A549 treated with AZD2906 at 1 μM for 4 hours (cell line): ENCODE measurements at places on chromosomes 3 and 15. TPM values are rescaled to one million over a fixed set of nuclear protein-coding genes. Genes with fewer than 3 reads are reported as not detected.

The GOLGA8Q gene
- 0.10 to 0.16 TPM (median 0.11 TPM) in 3 of 5 replicates, not detected in the others for total RNA-seq

The SCN5A gene
- total RNA-seq, result 0.80 to 1.4 TPM (median 1.0 TPM) in 5 replicates

The ZNF620 gene
- 1.4 to 2.1 TPM (median 1.8 TPM) in 5 replicates for total RNA-seq

The CLDN16 gene
- 0.03 to 0.16 TPM (median 0.09 TPM) in 5 replicates for total RNA-seq

The PTH1R gene
- 0.72 to 2.3 TPM (median 1.4 TPM) in 5 replicates for total RNA-seq

The MAGI1 gene
- 3.3 to 4.4 TPM (median 3.5 TPM) in 5 replicates for total RNA-seq

The KIF9 gene
- total RNA-seq, result 15.5 to 21.6 TPM (median 19.5 TPM) in 5 replicates

The NR2E3 gene
- total RNA-seq, result 0.16 to 0.34 TPM (median 0.21 TPM) in 5 replicates

The PLSCR4 gene
- 6.2 to 9.8 TPM (median 8.2 TPM) in 5 replicates for total RNA-seq

The TTLL13 gene
- total RNA-seq, result 0.03 to 0.57 TPM (median 0.12 TPM) in 5 replicates

The ST3GAL6 gene
- total RNA-seq, result 0.68 to 1.00 TPM (median 0.86 TPM) in 5 replicates

The ANKUB1 gene
- total RNA-seq, result not detected in 5 replicates

The SLC12A1 gene
- not detected in 5 replicates for total RNA-seq

The MLF1 gene
- total RNA-seq, result 20.9 to 26.0 TPM (median 22.9 TPM) in 5 replicates

The KNG1 gene
- total RNA-seq, result 0.03 TPM in 3 of 5 replicates, not detected in the others

The CP gene
- 3.4 to 7.4 TPM (median 6.1 TPM) in 5 replicates for total RNA-seq

The GALNT15 gene
- total RNA-seq, result 0.05 to 0.15 TPM (median 0.09 TPM) in 5 replicates

The LDHAL6B gene
- not detected in 5 replicates for total RNA-seq

The COX5A gene
- 449 to 627 TPM (median 566 TPM) in 5 replicates for total RNA-seq

The OXTR gene
- 8.5 to 10.1 TPM (median 9.5 TPM) in 5 replicates for total RNA-seq

The IRAK2 gene
- 10.5 to 14.4 TPM (median 12.8 TPM) in 5 replicates for total RNA-seq

The NISCH gene
- 10.2 to 15.5 TPM (median 12.8 TPM) in 5 replicates for total RNA-seq

The LTK gene
- total RNA-seq, result 0.05 to 0.20 TPM (median 0.05 TPM) in 5 replicates
